ENCODE measurements at places on chromosomes 2 and 18. TPM values are rescaled to one million over a fixed set of nuclear protein-coding genes. Genes with fewer than 3 reads are reported as not detected.

The DSG1 gene
- not detected for total RNA-seq

The LNPK gene
- 15.9 TPM for total RNA-seq

- DNase-seq = no peak
- H3K27ac ChIP-seq = no peak overlapping the region
- no peaks in the 10 kb centered on the region for H3K27me3 ChIP-seq
Measured at GRCh38 chr18:54503131-54503894, 87.7 kb upstream of the DYNAP start.

- peak; percentile 69 for DNase-seq
- no peaks in the 10 kb centered on the region for H3K4me1 ChIP-seq
- peak overlapping the region; percentile 97 for H3K4me3 ChIP-seq
- H3K36me3 ChIP-seq = no peaks in the 10 kb centered on the region
- H3K27ac ChIP-seq = peak overlapping the region; percentile 96
- H3K27me3 ChIP-seq = no peaks in the 10 kb centered on the region
Measured at GRCh38 chr2:64524604-64525316, 632 bp downstream of the AFTPH start.

DNA sequence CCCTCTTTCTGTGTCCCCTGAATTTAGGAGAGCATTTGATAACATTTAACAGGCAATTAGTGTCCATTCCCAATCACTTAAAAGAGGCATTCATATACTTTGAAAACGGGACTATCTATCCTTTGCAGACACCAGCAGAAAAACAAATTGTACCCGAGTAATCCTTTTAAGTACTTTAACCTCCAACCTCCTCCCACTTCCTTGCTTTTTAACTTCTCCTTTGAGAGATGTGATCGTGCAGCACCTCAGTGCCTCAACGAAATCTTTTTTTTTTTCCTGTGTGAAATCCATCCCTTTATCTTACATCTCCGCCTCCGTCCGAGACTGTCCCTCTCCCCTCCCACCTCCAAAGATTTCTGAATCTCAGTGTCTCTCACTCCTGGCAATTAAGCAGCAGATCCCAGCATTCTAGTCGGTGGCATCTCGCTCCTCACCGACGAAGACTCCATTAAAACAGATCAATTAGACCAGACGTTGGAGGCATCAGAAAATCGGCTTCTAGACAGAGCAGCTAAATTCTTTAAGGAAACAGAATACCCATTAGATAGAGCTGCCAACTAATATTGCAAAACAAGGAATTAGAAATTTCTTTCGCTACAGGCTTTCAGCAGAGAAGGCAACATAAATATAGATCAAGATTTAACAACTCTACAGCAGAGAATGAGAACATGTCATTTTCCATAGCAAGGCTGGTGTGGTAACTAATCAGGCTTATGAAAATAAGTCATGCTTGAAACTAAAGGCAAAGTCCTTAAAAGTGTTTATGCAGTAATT is 1.9 kb upstream of the TMEFF2 start:
- peaks cover 66% of the 10 kb centered on the region for H3K27me3 ChIP-seq
- H3K36me3 ChIP-seq = no peaks in the 10 kb centered on the region
- H3K4me3 ChIP-seq = no peak overlapping the region
- H3K27ac ChIP-seq = no peak overlapping the region
- peaks cover 27% of the 10 kb centered on the region for H3K4me1 ChIP-seq

DNA sequence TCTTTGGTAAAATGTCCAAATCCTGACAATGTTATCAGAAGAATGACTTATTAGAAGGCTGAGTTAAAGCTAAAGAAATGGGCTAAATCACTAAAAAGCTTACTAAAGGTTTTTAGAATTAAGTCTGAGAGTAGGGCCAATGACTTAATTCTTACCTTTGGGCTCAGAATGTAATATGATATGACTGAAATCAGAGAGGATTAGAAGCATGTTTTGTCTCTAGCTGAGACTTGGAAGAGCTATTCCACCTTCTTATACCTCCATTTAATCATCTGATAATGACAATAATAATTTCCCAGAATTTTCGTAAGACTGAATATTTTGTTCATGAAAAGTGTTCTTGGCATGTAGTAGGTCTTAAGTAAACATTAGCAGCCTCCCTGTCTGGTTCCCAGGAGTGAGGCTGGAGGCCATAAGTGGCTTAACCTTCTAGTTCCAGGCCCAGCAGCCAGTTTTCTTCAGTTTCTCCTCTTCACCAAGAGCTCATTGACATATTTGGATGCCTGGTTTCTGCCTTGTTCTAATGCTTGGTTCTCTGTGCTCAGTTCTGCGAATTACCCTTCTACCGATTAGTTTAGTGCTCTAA is 25.5 kb upstream of the E2F6 start:
- no peaks in the 10 kb centered on the region for H3K36me3 ChIP-seq
- H3K27me3 ChIP-seq = no peaks in the 10 kb centered on the region
- no peak overlapping the region for H3K27ac ChIP-seq
- no peak for DNase-seq
- no peaks in the 10 kb centered on the region for H3K4me1 ChIP-seq

GRCh38 chr2:27954221-27954673 is 63.7 kb downstream of the BABAM2 start:
- no peaks in the 10 kb centered on the region for H3K27me3 ChIP-seq
- H3K36me3 ChIP-seq = no peaks in the 10 kb centered on the region
- H3K4me3 ChIP-seq = no peak overlapping the region
- H3K27ac ChIP-seq = peak overlapping the region; percentile 73

- DNase-seq = no peak
- H3K36me3 ChIP-seq = no peaks in the 10 kb centered on the region
- H3K4me3 ChIP-seq = no peak overlapping the region
- no peaks in the 10 kb centered on the region for H3K27me3 ChIP-seq
- H3K27ac ChIP-seq = no peak overlapping the region
Measured at GRCh38 chr18:10878703-10879102, 270.7 kb downstream of the PIEZO2 start.

All from sigmoid colon (tissue), 7 donors.